ENCODE measurements at places on chromosomes 12 and 14. TPM values are rescaled to one million over a fixed set of nuclear protein-coding genes. Genes with fewer than 3 reads are reported as not detected.

SAMD15 gene
- 2.7 TPM for total RNA-seq

FZD10 gene
- 0.76 TPM for total RNA-seq

PPP2R5C gene
- 187 TPM for total RNA-seq

POTEM gene
- total RNA-seq = not detected

CLEC1B gene
- total RNA-seq = not detected

EGLN3 gene
- 45.0 TPM for total RNA-seq

- no peak for DNase-seq
These were observed 29.7 kb upstream of the SAV1 start for GRCh38 chr14:50697659-50698290.

- no peak for DNase-seq
These were observed 13.4 kb downstream of the CKAP4 start for GRCh38 chr12:106234449-106234848.

DNA sequence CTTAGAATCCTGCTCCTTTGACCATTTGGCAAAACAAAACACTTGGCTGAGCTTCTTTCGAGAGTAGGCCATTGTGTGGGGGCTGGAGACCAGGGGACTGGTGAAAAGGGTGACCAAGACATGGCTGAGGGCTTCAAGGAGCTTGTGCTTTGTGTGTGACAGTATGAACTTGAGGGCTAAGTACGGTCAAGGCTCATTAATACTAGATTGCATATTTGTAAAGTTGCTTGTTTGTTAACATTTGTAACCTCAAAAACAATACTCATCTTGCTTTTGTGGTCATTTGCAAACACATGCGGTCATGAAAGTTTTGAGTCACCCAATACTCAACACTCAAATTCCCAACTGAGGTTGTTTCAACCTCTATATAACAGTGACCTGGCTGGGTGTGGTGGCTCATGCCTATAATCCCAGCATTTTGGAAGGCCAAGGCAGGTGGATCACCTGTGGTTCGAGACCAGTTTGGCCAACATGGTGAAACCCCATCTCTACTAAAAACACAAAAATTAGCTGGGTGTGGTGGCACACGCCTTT, 42.5 kb downstream of the ZFYVE26 start:
- no peak for DNase-seq

DNA sequence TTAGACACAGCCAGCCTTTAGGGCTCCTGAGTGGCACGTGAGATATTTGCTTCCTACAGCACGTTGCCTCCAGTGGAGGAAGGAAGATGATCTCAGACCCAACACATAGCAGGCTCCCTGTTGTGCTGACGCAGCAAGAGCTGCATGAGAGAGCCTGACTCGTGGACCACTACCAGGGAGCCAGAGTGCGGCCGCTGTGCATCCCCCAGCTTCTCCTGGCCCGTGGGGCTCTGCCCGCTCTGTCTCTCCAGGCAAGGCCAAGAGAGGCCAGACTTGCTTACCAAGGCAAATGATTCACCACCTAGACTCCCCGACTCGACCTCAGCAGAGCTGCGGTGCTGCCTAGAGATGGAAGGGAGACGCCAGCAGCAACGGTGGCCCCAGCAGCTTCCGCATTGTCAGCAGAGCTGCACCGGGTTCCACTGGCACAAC, 37.5 kb downstream of the MAP3K9 start:
- DNase-seq = peak; percentile 41

DNA sequence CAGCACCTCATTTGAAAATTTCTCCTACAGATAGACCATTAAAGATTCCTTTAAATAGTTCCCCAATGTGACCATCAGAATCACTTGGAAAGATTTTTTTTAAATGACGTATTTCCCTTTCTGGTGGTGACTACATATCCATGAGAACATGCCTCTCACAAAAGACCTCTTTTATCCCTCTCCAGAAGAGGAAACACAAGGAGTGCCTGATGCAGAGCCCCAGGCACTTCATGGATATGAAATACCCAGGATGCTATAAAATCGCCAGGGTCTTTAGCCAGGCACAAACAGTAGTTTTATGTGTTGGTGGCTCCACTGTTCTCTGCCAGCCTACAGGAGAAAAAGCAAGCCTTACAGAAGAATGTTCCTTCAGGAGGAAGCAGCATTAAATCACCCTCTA, 97.1 kb downstream of the ETNK1 start:
- DNase-seq = no peak

DNA sequence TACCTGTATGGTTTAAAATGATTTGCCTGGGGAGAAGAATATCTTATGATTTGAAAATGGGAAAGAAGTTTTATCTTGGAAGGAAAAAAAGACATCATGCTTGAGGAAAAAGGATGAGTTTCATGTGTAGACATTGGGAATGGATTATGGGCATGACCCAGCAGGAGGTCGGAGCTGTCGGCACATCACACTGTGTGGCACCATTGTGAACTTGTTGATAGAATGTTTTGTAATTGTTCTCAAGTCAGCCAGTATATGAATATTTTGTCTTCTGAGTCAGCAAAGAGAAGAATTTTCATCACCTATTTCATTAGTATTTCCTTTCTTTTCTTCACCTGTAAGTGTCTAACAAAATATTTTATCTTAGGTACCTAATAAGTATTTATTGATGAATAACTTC, 60.0 kb upstream of the HMGA2 start:
- DNase-seq = no peak

DNA sequence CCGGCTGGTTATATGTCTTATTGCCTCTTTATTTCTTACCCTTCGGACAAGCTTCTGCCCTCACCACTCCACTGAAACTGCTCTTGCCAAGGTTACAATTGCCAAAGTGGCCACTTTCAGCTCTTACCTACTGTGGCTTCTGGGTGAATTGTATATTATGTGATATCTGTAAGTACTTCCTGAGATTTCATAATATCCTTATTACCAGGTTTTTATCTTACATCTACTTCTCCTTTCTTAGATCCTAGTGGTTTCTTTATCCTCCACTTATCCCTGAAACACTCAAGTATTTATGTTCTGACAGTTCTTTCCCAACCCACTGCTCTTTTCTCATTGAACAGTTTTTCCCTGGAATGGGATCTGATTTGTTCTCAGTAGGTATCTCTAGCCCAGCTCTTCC, 10.5 kb downstream of the CELA1 start:
- DNase-seq = no peak

DNA sequence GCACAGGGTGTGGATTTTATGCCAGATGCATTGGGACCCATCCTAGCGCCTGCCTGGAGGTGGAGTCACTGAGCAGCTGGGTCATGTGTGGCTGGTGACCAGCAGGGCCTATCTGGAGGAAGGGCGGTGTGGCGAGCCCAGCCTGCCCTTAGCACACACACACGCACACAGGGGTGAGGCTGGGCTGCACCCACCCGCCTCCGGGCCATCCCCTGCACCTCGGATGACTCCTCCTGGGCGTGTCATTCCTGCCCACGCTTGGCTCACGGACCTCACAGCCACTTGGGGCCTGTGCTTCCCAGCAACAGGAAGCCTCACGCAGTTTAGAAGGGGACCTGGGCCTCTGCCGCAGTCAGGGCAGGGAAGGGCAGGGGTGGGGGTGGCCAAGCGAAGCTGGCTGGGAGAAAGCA, 36.2 kb upstream of the FZD10 start:
- no peak for DNase-seq

DNA sequence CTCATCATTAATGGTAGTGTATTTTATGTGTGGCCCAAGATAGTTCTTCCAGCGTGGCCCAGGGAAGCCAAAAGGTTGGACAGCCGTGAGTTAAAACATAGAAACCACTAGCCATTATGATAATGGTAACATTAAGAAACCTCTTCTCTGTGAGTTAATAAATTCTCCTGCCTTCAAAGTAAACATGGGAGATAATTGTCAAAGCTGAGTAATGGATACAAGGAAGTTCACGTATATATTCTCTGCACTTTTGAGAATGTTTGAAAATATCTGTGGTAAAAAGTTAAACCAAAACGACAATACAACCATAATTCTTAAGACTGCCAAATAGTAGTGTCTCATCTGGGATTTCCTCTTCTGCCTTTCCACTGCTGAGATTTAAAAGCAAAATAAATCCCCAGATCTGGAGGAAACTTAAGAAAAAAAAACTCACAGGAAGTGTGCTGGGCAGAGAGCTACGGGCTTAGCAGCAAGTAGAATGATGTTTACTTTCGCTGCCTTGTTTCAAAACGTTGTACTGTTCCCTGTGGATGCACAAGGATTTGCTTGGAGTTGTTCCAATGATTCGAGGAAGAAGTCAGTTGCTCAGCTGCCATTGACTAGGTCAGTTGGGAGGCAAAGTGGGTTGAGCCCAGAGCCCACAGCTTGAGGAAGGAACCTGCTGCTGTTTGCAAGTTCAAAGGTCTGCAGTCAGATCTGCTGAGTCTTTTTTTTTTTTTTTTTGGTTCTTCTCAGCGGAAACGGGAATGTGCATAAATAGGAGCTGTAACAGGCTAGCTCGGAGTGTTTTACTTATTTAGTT, 1.7 kb downstream of the TPCN1 start:
- DNase-seq = no peak

DNA sequence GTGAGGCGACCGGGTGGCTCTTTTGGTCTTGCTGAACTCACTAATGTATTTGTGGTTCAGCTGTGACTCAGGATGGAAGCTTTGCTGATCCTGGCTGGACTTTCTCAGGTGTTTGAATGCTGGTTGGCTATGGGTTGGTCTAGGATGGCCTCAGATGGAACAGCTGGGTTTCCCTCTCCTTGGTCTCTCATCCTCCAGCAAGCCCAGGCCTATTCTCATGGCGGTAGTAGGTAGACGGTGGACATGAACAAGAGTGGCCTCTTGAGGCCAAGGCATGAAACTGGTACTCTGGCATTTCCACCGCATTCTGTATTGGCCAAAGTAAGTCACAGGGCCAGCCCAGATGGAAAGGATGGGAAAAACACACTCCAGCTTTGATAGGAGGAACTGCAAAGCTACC, 11.8 kb upstream of the POLR3B start:
- DNase-seq = no peak

DNA sequence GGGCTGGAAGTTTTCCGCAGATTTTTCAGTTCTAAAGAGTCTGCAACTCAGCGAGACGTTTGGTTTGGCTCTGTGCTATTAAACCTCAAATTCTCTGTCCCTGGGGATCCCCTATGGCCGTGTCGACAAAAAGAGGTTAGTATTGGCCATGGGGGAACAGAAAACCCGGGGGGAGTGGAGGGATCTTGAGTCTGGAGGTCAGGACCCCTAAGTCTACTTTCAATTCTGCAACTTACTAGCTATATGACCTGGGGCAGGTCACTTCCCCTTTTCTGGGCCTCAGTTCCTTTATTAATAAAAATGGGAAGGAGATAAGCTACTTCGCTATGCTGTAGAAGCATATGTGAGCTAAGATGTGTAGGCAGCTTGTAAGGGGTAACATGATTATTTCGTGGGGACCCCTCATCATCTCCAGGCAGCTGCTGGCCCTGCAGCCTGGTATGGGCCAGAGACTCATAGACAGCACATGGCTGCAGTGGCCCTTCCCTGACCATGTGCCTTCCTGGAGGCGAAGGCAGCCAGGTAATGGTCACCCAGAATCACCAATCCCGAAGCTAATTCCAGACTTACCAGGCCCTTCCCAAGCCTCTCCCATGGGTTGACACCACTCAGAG, 8.6 kb downstream of the ASB2 start:
- DNase-seq = no peak

- DNase-seq = no peak
These were observed 242.5 kb downstream of the ADGRD1 start for GRCh38 chr12:131196220-131196619.

- DNase-seq = no peak
These were observed 670.6 kb downstream of the SLC16A7 start for GRCh38 chr12:60266381-60266852.

DNA sequence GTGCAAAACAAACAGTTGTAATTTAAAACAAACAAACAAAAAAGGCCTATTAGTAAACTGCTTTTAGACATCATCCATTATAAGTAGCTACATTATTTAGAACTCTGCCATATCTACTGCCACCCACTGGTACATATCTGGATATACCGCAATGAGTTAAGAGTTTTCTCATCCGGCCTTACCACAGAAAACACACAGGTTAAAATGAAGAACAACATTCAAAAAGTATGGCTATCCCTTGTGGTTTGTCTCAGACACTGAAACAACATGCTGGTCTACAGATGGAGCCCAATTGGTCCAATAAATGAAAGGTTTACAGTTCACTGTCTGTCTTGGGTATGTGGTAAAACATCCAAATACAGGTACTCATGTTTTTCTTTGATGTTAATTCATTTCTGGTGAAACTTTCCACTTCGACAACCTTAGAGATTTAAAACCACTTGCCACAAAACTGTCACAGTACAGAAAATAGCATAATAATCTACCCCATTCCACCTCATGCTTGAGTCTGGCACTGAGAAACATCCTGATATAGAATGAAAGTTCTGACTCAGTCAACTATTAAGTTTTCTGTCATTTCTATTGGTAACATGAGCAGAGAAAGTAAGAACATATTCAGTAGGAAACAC, 354.3 kb downstream of the CEP128 start:
- no peak for DNase-seq
